Kidney (tissue), 22 donors: ENCODE measurements at places on chromosomes 2 and 18.

GRCh38 chr2:233385489-233386044 is 31.3 kb downstream of the DGKD start:
- DNase-seq, result no peak

DNA sequence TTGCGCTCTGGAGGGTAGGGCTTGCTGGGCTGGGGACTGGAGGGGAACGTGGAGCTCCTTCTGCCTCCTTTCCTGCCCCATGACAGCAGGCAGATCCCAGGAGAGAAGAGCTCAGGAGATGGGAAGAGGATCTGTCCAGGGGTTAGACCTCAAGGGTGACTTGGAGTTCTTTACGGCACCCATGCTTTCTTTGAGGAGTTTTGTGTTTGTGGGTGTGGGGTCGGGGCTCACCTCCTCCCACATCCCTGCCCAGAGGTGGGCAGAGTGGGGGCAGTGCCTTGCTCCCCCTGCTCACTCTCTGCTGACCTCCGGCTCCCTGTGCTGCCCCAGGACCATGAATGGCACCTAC is 4.3 kb downstream of the GPR35 start:
- no peak for DNase-seq

DNA sequence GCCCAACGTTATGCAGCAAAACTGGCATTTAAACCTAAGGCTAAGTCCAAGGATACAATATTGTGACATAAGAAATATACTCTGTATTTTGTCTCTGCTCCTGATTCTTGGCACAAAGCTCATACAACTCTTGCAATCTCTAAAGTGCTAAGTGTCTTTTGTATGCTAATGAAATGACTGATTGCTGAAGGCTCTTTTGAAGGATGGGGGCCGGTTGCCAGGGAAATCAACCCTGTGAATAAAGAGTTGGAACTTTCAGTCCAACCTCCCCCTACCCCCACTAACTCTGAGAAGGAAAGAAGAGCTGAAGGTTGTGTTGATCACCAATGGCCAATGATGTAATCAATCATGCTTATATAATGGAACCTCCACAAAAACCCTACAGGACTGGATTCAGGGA is 40.3 kb downstream of the SESTD1 start:
- DNase-seq, result no peak

DNA sequence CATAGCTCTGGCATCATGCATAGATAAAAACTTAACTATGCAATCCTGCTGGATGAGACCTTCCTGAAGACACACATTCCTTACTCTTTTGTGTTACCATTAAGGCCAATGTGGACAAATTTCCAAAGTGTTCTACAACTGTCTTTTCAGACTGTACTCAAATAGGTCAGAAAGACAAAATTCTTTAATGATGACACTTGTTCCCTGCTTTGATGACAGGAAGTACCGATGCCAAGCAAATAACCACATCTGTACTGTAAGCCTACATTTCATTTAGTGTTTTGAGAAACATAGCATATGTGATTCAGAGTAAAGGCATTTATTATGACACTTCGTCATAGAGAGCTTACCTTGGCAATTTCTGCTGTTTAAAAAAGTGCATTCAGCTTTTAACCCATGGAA is 55.0 kb downstream of the PMAIP1 start:
- DNase-seq, result no peak

- DNase-seq, result no peak
These were observed 42.0 kb downstream of the CTIF start for GRCh38 chr18:48580782-48581181.

DNA sequence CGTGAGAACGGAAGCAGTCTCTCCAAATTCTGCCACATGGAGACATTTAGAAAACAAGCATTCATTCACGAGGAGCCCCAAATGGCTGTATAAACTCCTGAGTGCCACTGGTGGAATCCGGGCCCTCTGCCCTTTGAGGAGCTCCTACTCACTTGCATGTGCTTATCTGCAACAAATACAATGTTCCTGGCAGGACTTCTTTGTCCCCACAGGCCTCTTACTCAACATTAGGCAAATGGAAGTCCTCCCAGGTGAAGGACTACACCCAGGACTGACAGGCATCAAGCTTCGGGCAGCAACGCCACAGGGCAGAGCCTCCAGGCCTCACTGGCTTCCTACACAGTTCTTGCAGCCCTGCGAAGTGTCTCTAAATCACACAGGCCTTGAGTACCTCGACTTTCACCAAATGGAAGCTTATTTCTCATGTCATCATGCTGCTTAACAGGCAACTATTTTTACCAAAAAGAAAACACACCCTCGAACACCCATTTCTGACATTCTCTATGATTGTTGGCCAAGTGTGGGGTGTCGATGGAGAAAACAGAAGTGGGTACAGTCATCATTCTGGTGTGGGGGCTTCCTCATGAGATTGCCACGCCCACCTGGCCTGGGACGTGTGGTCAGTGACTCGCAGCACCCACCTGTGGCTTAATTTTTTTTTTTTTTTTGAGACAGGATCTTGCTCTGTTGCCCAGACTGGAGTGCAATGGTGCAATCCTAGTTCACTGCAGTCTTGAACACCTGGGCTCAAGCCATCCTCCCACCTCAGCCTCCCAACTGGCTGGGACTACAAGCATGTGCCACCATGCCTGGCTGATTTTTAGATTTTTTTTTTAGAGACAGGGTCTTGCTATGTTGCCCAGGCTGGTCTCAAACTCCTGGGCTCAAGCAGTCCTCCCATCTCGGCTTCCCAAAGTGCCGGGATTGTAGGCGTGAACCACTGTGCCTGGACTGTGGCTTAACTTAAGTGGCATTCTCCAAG is 186.8 kb upstream of the GLI2 start:
- DNase-seq, result no peak

DNA sequence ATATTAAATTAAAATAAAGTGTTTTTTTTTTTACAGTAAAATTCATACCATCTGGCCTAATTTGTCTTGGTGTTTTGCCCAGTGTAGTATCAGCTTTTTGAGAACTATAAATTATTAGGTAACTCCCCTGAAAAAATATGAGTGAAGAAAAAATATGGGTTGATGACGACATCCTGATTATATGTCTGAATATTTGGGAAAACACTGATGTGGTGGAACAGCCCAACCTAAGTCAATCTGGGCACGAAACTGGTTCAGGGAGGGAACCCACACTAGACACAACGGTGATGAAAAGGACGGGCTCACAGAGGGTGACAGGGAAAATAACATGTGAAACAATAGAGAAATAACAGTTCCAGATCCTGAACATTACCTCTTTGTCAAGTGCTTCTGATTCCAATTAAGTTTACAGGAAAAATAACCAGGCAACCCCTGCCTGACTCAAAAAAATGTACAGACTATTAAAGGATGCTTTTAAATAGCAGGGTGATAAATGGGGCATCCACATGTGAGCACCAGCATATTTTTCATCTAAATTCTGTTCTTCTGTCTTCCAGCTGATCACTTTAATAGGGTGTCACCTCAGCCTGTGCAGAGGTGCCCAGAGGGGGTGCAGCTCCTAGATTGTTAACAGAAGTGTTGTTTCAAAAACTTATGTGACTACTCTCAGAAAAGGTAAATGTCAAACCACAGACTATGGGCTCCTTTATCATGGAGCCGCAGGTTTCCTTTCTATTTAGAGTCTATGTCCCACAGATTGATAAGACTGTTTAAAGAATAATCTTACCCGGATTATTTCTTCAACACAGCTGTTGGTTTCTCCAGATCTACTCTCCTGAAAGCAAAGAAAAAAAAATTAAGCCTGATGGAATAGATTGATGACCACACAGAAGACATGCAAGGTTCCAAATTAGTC is 305.4 kb downstream of the AFF3 start:
- DNase-seq, result no peak

DNA sequence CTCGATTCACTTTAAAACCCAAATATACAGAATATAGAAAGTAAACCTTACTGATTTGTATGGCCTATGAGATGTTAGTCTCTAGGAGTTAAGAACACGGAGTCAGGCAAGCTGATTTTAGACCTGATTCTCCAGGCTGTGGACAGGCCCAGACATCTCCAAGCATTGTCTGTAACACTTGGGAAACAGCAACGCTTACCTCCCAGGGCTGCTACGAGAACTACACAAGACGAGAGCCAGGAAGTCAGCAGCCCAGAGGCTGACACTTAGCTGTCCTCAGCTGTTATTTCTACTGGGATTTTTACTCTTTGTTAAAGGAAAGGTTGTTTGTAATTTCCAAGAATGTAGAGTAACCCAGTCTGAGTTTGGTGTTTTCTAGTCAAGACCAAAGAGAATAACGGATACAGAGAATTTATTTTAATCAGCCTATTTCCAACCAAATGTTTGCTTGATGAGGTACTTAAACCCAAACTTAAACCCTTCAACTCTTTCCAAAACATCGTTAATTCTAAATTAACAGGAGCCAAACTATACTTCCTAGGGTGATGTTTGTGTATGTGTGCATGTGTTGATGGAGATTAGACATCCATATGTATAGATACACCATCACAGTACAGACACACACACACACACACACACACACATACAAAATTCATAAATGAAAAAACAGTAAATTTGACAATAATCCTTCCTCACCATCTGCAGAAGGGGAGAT is 123.4 kb downstream of the LAMA1 start:
- DNase-seq, result no peak

DNA sequence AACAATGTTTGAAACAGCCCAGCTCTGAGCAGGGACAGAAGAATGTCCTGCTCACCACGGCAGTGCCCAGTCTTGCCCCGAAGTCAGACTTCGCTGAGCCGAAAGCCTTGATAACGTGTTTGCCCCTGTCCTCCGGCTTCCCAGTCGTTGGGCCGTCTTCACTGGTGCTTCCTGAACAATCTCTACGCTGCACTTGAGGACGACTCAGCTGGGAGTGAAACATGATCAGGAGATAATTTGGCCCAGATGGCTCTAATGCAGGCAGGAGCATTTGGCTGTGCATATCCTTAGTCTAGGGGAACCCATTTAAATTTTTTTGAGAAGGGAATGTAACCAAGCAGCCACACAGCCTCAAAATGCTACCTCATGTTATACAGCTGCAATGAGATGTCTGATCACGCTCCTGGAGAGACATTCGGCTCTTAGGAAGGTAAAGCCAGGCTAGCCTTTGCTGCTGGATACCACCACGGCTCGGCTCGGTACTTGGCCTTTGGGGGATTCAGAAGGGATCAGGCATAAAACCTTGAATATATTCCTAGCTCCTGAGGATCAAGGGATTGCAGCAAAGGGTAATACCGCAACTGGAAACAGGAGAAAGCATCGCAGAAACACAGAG is 43.6 kb downstream of the FECH start:
- DNase-seq, result no peak

- DNase-seq, result no peak
These were observed 1.5 kb downstream of the NDC80 start for GRCh38 chr18:2572892-2573291.

DNA sequence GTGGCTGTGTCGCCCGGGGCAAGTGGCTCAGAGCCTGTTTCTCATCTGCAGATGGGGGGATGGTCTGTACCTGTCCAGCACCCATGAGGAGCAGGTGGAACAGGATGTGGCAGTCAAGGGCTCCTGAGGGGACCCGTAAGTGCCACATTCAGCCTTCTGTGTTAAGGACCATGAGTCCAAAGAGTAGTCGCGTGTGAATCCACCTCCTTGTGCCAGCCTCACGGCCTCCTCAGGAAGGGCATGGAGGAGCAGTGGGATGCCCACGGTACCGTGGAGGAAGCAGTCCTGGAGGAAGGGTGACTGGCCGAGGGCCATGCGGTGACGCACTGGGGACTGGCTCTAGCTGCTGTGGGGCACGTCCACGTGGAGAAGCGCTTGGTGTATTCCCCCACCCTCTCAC is 61.1 kb downstream of the ODC1 start:
- DNase-seq, result no peak

DNA sequence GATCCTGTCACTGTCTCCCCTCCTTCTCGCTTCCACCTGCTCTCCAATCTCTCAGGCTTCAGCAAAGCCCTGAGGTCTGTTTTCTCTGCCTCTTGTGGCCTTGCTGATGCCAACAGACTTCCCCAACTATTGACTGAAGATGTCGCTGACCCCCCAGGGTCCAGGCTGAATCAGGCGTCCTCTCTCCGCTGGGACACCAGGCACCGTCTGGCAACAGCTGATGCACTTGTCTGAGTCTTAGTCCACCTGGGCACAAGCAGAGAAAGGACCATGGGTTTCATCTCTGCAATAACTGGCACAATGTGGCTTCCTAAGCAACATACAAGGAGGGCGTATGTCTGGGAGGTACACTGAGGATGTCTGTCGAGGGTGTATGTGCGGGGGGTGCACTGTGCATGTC is 248.7 kb upstream of the MYT1L start:
- no peak for DNase-seq

GRCh38 chr2:145036421-145037011 is 516.6 kb upstream of the ZEB2 start:
- DNase-seq, result no peak

DNA sequence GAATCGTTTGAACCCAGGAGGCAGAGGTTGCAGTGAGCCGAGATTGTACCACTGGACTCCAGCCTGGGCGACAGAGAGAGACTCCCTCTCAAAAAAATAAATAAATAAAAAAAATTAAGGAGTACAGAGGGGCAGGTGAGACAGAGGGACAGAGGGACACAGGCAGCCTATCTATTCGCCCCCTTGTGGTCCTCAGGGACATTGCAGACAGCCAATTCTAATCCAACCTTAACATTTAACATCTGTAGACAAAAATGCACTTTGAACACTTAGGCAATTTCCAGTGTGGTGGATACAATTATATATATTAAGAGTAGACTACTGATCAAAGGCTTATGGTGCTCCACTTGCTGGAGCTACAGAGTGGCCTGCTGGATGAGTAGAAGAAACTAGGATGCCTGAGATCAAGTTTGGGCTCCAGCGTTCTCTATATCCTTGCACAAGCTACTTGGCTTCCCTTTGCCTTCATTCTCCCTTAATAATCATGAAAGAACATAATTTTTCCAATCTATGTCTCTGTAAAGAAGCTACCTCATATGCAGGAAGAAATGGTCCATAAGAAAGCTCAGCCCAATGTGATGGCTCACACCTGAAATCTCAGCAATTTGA is 8.2 kb upstream of the SMARCAL1 start:
- peak; percentile 19 for DNase-seq

DNA sequence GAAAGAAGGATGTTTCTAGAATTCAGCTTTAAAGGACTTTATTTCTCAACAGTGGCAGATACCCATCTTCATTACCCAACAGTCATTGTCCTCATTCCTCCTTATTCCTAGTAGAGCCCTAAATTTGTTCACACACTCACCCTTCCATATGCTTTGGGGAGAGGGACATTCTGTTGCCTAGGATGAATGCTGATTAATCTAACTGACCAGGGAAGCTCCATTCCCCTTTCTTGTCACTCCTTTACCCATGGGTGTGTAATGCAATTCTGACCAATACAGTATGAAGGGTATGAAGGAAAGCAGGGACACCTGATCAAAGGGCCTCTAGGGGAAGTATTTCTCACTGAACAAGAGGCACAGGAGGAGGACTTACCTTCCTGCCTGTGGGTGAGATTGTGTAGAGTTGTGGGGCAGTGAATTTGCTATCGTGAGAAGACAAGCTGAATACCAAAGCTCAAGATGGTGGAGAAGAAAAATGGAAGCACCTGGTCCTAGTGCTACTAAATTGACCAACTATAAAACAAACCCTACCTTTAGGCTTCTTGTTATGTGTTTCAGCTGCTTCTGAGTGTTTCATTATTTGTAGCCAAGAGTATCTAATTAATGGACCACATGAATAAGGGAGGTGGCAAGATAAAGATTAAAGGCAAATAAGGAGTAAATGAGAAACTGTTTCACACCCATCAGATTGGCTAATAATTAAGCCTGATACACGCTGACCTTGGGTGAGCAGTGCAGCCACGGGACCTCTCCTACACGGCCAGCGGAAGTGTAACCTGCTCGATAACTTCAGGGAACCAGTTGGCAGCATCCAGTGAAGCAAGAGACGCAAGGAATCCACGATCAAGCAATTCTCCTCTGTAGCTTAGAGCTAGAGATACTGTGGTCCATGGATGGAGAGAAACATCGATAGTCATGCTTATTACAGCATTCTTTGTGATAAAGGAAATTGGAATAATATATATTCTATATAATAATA is 202.3 kb downstream of the MYCN start:
- DNase-seq, result peak; percentile 46
